ENCODE measurements at places on chromosomes 4 and X.

DNA sequence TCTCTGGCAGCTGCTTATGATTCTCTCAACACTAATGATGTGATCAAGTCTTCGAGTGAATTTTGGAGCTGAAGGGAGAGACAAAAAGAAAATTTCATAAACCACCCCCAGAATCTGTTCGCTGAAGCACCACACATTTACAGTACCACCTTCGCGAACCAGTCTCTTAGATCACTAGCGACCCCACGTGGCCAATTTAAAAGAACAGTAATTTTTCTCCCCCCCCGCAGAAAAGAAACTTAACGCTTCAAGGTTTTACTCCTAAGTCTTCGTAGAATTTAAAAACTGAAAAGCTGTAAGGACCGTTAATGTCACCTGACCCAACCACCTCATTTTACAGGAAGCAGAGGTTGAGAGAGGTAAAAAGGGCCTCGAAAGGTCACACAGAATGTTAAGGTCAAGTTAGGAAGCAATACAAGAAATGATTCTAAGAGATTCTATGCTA lies 187.5 kb downstream of the QDPR start:
- DNase-seq: peak; percentile 10

DNA sequence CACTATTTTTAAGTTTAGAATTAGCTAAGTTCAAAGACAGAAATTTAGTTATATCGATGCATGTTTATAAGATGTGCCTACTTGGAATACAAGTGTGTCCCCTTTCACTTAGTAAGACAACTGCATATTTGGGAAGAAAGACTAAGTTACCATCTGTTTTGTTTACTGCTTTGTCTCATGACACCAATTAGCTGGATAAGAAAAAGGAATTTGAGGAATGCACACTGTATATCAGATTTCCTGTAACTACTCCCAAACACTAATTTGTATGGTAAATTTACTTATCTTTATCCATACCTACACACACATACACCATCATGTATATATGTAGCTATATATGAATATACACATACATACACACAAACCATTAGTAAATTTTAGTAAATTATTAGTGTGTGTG lies 1442.8 kb upstream of the IGFBP7 start:
- no peak for DNase-seq

DNA sequence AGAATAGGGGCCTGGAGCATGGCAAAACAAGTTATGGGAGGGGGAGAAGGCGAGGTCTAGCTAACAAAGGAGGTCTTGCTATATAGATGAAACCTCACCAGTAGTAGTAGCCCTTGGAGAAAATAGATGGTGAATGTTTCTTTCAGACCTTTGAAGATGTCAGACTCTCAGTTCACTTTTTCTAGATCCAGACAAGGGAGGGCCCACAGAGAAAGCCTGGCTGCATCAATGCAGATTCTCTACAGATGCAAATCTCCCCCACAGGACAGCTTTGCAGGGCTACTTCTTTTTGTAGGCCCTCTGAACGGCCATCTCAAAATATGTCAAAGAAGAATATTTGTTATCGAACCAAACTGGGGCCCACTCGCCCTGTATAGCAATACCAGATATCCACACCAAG lies 159.7 kb downstream of the ANK2 start:
- DNase-seq: no peak

DNA sequence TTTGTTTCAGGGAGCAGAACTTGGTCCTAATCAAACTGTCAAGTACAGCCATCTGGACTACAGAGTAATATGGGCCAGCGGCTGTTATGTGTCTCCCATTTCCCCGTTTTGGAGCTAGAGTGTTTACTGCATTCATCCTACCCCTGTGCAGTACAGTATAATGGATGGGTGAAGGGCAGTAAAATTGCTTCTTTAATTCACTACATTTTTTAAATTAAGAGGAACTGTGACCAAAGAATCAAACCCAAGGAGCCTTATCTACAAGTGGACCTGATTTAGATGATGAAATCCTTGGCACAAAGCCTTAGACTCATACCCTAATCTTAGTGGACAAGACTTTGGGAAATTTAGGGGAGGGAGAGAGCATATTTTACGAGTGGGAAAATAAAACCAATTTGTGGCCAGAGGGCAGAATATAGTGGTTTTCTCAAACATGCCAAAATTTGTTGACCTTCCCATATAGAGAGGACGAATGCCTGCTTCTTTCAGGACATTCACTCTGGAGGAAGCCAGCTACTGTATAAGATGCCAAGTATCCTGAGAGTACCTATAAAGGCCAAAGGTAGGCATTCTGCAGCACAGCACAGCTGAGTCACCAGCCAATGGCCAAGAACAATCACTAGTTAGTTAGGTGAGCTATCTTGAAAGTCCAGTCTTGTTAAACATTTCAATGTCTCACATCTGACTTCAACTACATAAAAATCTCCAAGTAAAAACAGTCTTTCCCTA lies 253.8 kb upstream of the KCNIP4 start:
- DNase-seq: no peak

DNA sequence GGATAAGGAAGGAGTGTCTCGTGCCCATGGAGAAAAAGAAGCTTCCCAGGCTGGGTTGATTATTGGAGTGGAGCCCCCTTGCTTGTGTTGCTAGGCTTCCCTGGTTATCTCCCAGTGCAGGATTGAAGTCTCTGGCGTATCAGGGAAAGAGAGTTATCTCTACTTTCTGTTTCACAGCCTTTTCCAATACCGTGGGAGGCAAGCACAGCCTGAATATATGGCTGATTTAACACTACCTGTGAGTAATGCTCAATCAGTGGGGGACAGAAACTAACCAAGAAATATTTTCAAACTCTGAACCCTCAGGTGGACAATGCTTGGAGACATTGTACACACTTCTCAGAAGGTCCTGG lies 65.2 kb downstream of the SERPINA7 start:
- no peak for DNase-seq

GRCh38 chrX:39096599-39096998 lies 295.3 kb downstream of the MID1IP1 start:
- no peak for DNase-seq

DNA sequence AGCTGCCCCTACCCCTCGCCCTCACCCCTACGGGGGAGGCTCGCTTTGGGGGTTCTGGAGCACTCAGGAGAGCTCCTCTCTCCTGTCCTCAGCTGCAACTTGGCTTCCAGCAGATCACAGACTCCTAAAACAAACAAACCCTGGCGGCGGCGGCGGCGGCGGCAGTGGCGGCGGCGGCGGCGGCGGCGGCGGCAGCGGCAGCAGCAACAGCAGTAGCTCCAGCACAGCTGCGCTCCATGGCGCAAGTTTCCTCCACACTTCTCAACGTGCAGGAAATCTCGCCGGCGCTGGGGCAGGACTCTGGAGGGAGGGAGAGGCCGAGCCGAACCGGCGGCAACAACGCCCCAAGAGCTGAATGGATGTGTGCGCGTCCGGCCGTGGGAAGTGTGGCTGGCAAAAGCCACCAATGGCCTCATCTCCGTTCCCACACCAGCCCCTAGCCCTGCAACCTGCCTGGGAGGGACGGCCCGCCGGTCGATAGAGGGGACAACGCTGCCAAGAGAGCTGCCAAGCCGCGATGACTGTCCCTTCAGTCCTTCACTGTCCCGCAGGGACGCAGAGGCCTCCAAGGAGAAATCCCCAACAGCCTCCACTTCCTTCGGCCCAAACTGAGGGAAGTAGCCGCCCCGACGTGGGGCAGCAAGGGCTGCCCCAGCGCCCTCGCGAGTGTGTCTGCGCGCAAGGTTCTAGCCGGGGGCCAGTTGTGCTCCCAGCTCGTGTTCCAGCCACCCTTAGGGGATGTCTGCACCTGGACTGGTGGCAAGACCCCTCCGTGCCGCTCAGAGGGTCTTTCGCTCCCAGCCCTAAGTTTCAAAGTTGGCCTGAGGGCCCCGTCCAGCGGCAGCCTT lies 775 bp downstream of the SHROOM4 start:
- peak; percentile 12 for DNase-seq

DNA sequence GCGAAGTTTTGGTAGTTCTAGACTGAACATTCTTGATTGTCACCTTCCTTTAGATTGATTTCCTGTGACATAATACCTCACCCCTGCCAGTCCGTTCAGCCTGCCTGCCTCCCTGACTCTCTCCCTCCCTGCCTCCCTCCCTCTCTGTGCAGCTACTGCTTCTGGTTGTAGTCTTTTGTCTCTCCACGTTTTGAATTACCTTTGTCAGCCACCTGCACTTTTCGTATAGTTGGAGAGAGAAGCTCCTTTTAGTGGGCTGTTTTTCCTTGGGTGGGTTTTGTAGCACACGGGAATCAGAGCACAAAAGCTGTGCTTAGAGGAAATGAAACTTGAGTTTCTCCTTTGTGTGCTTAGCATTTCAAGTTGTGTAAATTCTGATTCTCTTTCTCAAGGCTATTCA lies 32.6 kb upstream of the MSMO1 start:
- DNase-seq: no peak

GRCh38 chrX:69018416-69019072 lies 146.7 kb downstream of the PJA1 start:
- no peak for DNase-seq

DNA sequence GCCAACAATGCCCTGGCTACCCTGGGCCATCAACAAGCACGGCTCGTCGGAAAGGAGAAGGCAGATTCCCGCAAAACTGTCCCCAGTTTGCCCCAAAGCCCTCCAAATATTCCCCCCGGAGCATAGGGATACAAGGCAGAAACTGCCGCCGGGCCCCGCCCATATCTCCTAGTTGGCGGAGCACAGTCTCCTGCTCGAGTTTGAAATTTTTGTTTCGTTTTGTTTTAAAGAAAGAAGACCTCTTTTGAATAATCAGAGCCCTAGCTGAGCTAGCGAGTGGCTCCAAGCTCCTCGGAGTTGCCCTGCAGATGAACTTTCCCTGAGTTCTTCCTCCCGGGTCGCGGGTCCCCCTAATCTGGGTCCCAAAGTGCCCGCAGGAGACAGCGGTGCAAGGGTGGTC lies 138.1 kb upstream of the ZIC3 start:
- DNase-seq: no peak

DNA sequence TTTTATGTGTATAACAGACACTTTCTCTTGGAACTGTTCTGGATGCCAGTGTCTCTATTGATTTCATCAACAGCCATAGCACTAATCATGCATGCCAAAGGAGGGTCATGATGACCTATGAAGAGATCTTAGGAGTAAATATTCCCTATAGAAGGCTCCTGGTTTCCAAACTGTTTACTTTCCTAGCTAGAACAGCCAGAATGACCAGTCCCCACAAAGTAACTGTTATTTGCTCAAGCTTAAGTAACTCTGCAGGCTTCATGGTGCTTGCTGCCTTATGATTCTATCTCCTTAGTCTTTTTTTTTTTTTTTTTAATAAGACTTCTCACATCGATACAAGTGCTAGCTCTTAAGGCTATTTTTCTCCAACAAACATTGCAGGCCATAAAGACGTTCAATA lies 12.4 kb downstream of the S100G start:
- DNase-seq: no peak

DNA sequence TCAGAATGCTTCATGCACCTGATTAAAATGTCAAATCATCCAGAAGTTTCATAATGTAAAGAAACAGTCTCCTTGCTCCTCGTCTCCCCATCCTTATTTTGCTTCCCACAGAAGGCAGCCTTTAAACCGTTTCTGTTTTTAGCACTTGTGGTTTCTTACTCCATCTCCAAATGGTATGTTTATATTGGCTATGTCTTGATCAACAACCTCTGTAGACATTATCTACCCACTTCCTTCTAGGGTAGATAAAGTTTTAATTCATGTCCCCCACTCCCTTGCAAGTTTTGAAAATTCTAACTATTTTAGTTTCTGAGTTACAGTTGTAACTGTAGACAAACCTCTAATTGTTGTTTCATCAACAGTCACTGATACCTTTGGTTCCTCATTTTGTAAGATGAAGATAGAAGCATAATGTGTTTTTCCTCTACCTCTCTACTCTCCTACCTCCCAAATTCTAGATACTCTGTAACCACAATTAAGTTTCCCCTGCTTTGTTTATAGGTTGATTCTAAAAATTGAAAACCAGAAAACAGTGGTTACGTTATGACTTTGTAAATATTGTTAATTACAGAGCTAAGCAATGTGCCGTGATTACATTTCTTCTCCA lies 291.7 kb upstream of the GATB start:
- no peak for DNase-seq

DNA sequence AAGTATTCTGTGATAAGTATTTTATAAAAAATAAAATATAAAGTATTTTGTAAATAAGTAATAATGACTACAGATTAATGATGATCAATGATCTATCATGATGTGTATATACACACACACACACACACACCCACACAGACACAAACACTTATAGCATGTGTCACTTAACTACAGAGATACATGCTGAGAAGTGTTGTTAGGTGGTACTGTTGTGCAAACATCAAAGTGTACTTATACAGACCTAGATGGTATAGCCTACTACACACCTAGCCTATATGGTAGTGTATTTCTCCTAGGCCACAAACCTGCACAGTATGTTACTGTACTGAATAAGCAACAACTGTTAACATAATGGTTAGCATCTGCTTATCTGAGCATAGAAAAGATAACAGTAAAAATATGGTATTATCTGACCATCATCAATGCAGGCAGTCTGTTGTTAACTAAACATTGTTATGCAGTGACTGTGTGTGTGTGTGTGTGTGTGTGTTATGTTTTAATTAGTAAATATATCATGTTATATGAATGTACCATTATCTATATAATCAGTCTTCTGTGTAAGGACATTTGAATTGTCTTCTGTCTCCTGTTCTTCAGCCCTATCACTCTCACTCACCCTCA lies 138.2 kb downstream of the CAMK2D start:
- DNase-seq: no peak

DNA sequence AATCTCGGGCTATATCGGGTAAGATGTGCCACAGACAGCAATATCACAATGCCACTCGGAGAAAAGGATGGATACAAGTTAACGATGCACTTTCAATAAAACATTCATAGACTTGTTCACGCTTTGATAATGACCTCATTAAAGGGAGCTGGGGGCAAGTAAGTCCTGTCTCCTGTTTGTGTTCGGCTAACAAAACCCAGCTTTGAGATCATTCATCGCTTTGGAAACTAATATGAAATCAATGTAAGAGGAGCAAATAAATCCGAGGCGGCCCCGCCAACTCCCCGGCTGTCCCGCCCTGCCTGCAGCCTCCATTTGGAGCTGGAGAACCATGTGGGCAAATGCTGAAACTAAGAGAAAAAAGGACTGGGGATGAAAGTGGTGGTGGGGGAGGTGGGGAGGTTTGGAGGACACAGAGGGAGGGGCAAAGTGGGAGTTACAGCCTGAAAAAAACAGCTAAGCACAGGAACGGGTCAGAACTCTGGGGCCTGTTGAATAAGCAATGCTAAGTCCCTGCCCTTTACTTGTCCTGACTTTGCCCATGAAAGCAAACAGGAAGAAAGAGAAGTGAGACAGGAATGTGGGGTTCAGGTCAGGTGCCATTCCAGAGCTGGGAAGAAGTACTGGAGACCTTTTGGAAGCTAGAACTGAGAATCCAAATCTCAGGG lies 3.5 kb upstream of the GSX2 start:
- no peak for DNase-seq

DNA sequence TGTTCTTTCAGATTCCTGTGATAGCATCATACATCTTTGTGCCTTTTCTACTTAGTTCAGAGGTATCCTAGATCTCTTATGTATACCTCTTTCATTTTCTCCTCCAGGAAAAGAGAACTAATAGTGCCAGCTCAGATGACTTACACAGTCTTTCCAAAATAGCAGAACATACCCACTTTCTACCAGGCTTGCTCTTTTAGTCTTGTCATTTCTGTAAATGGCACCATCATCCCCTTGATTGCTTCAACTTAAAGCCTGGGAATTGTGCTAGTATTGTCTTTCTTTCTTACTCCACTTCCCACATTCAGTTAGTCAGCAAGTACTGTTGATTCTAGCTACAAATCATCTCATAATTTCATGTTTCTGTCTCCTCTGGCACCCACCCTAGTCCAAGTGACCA lies 5.1 kb downstream of the APEX2 start:
- DNase-seq: no peak

GRCh38 chr4:136864604-136865185 lies 667.6 kb downstream of the PCDH18 start:
- DNase-seq: no peak
